ENCODE measurements at places on chromosomes 11 and 22.

DNA sequence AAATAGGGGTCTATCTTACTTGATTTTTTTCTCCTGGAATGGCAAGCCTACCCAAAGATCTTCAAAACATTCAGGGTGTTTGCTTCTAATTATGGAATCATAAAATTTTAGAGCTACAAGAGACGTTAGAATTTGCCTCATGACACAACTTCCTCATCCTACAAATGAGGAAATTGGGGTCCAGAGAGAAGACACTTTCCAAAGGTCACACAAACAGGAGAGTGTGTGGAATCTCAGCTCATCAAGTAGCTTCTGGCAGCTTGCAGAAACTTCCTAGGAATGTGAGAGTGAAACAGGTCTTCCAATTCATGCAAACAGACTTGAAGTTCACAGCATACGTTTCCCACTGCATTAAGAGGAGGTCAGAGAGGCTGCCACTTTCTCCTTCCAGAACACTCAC lies 976.0 kb downstream of the OPCML start:
- no peak for DNase-seq

DNA sequence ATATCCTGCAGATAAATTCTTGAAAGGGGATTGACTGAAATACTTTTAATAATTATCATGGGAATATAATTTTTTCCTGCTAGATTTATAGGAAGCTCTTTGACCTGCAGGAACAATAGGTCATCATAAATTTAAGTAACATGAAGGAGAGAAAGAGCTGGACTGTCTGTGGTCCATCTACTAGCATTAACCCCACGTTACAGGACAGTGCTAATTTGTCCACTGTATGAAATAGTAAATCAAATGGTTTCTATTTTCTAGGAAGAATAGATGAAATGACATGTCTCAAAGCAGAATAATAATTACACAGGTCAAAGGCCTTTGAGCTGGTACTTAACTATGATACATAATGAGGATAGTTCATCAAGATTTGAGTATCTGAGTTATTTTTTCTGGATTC lies 825.4 kb upstream of the CNTN5 start:
- no peak for DNase-seq

DNA sequence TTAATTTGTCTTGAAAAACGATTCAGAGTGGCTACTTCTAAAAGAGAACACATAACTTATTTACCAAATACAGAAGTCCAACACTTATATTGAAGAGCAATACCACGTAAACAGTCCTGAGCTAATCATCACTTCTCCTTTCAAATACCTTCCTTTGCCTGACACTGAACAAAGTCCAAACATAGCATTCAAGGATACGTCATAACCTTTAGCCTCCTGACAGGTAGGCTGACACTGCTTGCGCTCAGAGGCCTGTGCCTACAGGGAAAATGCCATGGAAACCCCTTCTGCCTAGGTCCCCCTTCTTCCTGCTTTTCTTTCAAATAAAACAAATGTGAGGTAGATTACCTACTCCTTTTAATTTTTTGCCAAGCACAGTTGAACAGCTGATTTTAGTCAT lies 510.0 kb downstream of the INSC start:
- DNase-seq, result no peak

- DNase-seq, result no peak
Observed at GRCh38 chr11:96188243-96189006, 154.6 kb downstream of the MAML2 start.

GRCh38 chr11:95991101-95991500 lies 67.2 kb upstream of the MTMR2 start:
- DNase-seq, result no peak

- DNase-seq, result no peak
Observed at GRCh38 chr11:94455861-94456260, 37.8 kb downstream of the MRE11 start.

DNA sequence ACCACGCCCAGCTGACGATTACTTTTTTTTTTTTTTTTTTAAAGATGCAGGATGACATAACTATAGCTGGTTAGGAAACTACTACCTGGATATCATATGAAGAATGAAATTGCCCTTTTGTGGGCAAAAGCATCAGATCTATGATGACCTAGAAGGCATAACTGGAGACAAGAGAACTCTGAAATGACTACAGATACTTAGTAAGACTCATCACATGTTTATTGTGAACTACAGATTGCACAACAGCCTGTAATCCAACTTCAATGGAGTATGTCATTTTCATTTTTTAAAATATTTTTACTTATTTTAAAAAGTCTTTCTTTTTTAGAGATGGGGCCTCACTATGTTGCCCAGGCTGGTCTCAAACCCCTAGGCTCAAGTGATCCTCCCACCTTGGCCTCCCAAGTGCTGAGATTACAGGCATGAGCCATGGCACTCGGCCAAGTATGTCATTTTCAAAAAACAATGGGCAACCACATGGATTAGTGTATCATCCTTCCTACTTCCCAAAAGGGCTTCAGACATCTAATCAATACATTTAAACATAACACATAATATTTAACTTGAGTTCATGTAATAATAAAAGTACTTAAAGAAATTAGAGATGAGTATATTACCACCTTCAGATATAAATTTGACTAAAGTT lies 3.3 kb downstream of the MTMR2 start:
- DNase-seq, result no peak

- DNase-seq, result no peak
Observed at GRCh38 chr11:43907028-43907975, 26.7 kb downstream of the ALKBH3 start.

DNA sequence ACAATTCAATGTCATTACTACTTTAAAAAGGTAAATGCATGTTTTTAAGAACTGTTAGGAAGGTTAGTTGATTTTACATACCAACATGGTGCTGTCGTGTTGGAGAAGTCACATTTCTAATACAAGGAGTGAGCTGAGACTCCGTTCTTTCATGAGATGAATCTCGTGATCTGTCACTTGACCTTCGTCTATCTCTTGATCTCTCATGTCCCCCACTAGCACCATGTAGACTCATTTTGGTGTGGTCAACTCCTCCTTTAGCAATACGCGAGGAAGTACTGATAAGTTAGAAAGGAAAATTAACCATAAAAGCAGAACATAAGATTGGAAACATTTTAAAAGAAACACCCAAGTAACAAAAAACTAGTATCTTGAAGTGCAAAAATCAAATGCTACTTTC lies 41.5 kb downstream of the BTBD10 start:
- DNase-seq, result no peak

DNA sequence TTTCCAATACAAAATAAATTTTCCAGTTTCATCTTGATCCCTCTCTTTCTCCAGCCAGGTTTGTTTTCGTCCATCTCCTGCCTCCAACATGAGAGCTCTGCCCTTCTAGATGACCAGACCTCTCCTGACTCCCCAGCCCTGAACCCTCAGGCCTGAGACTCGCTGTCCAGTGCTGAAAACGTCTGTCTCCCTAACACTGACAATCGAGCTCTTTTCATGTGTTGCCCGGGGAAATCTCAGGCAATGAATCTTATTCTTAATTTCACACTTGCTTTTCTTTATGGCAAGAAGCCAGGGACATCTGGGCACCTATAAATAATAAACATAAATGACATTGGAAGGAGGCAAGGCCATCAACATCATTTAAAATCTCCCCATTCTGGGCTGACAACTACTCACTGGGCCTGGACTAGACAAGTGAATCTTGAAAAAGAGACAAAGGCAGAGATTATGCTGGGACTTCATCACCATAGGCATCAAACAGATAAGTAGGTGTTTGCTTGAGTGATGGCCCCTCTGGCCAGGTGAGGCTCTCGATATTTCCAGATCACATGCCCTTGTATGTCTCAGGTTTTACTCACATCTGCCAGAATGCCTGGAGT lies 274.5 kb upstream of the B3GAT1 start:
- DNase-seq, result no peak

GRCh38 chr11:82757660-82758357 lies 24.1 kb upstream of the FAM181B start:
- DNase-seq, result no peak

- DNase-seq, result no peak
Observed at GRCh38 chr11:65883786-65884715, 4.2 kb downstream of the FIBP start.

GRCh38 chr11:35257281-35257680 lies 118.3 kb downstream of the CD44 start:
- no peak for DNase-seq

- no peak for DNase-seq
Observed at GRCh38 chr11:18314784-18315523, 7.0 kb downstream of the HPS5 start.

- no peak for DNase-seq
Observed at GRCh38 chr11:100177651-100178050, 509.4 kb upstream of the ARHGAP42 start.

- DNase-seq, result peak; percentile 20
Observed at GRCh38 chr11:105000167-105000566, 22.8 kb downstream of the CASP5 start.

- no peak for DNase-seq
Observed at GRCh38 chr22:26576026-26576680, 13.8 kb downstream of the TPST2 start.

GRCh38 chr22:20463324-20464095 lies 25.9 kb upstream of the SCARF2 start:
- DNase-seq, result no peak

- DNase-seq, result no peak
Observed at GRCh38 chr11:107468596-107468995, 11.0 kb upstream of the CWF19L2 start.

Measured in WTC11 (cell line).